ENCODE measurements at places on chromosomes 2 and 18. TPM values are rescaled to one million over a fixed set of nuclear protein-coding genes. Genes with fewer than 3 reads are reported as not detected.

The COLEC12 gene
- total RNA-seq: 33.4 TPM

The CENPA gene
- total RNA-seq: 17.1 TPM

The CCDC74B gene
- 0.51 TPM for total RNA-seq

The ATP8B1 gene
- total RNA-seq: 18.2 TPM

The AFF3 gene
- under 0.01 TPM for total RNA-seq

The ALPG gene
- not detected for total RNA-seq

The GALNT5 gene
- total RNA-seq: not detected

The EFR3B gene
- total RNA-seq: 0.39 TPM

The CRYGD gene
- not detected for total RNA-seq

The RAB3GAP1 gene
- 43.8 TPM for total RNA-seq

The GPAT2 gene
- 5.6 TPM for total RNA-seq

The FBLN7 gene
- 6.6 TPM for total RNA-seq

The KIDINS220 gene
- 48.9 TPM for total RNA-seq

The TMEFF2 gene
- not detected for total RNA-seq

The NGEF gene
- total RNA-seq: not detected

The ZNF804A gene
- total RNA-seq: not detected

The VSNL1 gene
- not detected for total RNA-seq

The ASB18 gene
- not detected for total RNA-seq

The TMEM185B gene
- total RNA-seq: 19.0 TPM

The PELI1 gene
- total RNA-seq: 69.9 TPM

The KIF1A gene
- total RNA-seq: under 0.01 TPM

The REL gene
- total RNA-seq: 8.6 TPM

The ACKR3 gene
- total RNA-seq: 20.7 TPM

The ITPRID2 gene
- 141 TPM for total RNA-seq

The DSEL gene
- total RNA-seq: 8.5 TPM

The NPPC gene
- not detected for total RNA-seq

The RFTN2 gene
- total RNA-seq: 9.8 TPM

The LRATD1 gene
- 7.2 TPM for total RNA-seq

The FASTKD2 gene
- 31.6 TPM for total RNA-seq

The FIGN gene
- total RNA-seq: under 0.01 TPM

The KIAA2012 gene
- not detected for total RNA-seq

The POLR1A gene
- 9.2 TPM for total RNA-seq

The MSGN1 gene
- total RNA-seq: not detected

The SIX3 gene
- total RNA-seq: not detected

The RAB6C gene
- total RNA-seq: not detected

The ARHGEF33 gene
- total RNA-seq: under 0.01 TPM

Data from dermis microvascular lymphatic vessel endothelial cell (primary cell).